Endothelial cell of coronary artery (primary cell): ENCODE measurements at places on chromosomes 7 and 10. TPM values are rescaled to one million over a fixed set of nuclear protein-coding genes. Genes with fewer than 3 reads are reported as not detected.

The MAT1A gene
- total RNA-seq, result not detected in 2 replicates

The CPN1 gene
- not detected in 2 replicates for total RNA-seq

The YAE1 gene
- 29.1 and 32.2 TPM in 2 replicates for total RNA-seq

The GIMAP4 gene
- total RNA-seq, result 135 and 204 TPM in 2 replicates

The PCLO gene
- total RNA-seq, result 0.09 and 0.45 TPM in 2 replicates
